T-helper 9 cell (primary cell): ENCODE measurements at places on chromosomes 1 and 21.

- no peak for DNase-seq
Observed at GRCh38 chr1:82947278-82947677, 1051.7 kb downstream of the TTLL7 start.

DNA sequence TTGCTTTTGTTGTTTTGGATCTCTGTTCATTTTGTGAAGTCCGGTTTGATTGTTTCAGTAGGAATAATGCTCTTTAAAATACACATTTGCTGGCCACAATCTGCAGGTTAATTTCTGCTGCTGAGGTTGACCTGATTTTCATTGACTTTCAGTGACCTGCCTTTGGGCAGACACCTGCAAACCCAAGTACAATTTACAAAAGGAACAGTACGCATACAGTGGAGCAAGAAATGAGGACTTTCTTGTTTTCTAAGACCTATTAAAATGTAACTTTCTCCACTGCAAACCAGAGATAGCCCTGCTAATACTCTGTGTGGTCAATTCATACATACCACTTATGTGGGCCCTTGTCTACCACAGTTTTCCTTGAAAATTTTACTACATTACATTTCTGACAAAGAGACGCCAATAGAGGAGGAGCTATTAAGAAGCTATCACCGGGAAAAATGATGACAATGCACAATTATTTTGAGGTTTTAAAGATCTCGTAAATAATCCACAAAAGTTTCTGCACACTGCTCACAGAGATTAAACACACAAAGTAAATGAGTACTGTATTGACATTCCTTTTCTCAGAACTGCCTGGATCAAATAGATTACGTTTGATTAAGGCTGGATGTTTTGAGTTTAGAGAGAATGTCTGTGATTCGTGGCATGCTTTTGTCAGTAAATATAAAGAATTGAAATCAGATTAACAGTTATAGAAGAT is 141.9 kb downstream of the SDCCAG8 start:
- no peak for DNase-seq

DNA sequence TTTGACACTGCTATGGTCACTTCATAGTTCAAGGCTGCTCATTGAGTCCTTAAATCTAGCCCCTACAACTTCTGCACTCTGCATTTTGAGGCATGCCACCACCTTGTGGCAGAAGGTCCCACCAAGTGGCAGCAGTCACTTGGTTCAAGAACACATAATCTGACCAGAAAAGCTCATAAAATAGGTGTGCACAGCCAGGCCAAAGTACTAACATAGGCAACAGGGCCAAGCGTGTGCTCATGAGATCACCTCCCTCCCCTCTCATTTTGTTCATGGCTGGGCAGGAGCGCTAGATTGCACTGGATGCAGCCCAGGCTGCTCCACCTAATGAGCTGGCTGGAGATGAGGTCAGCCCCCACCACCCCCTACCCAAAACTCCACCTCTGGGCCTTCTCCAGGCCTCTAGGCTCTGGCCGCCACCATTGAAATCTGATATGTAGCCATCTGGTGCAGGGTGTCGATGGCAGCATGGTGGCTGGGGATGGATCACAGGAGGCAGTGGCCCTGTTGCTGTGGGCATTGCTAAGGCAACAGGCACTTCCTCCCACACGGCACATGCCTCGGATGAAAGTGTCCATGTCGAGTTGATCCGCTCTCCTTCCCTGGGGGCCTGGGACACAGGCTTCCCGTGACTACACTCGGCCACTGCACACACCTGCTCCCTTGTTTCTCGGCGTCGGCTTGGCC is 193.2 kb downstream of the TRABD2B start:
- no peak for DNase-seq

DNA sequence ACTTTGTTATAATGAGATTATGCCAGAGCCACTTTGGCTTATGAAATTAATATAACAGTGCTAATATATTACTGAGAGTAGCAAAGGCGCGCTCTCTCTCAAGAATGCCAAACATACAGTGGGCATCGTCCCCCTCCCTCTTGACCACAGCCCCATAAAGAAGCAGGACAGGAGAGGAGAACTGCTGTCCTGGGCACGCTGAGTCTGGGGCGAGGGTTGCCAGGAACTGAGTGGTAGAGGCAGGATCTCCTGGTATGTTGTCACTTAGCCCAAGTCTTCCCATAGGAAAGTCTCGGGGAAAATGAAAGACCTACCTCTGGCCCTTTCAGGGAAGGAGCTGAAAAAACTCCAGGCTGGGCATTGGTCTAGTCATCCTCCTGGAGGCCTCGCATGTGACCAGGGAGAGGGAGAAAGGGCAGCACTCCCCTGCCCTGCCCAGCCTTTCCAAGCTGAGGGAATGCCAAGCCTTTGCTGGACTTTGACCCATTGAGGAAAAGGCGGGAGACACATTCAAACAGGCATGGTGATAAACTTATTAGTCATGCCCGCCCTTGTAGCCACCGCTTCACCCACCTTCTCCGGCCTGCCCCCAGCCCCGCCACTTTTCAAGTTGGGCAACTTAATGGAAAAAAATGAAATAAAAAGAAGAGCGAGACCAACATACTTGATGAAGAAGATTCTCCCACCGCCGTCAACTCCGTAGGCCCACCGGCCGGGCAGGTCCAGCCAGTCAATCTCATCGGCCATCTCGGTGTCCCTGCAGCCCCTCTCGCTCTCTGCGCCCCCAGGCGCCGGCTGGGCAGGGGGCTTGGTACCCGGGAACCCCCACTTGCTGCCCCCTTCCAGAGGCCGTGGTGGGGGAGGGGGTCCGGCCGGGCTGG is 17.4 kb upstream of the PLEKHA6 start:
- DNase-seq: no peak

- no peak for DNase-seq
Observed at GRCh38 chr21:45076245-45076711, 1.9 kb downstream of the ADARB1 start.

- no peak for DNase-seq
Observed at GRCh38 chr1:63929106-63929478, 155.3 kb downstream of the ROR1 start.
